ENCODE measurements at places on chromosomes 3 and 15.

GRCh38 chr3:32522682-32523081, 20.0 kb upstream of the CMTM6 start:
- DNase-seq: no peak

DNA sequence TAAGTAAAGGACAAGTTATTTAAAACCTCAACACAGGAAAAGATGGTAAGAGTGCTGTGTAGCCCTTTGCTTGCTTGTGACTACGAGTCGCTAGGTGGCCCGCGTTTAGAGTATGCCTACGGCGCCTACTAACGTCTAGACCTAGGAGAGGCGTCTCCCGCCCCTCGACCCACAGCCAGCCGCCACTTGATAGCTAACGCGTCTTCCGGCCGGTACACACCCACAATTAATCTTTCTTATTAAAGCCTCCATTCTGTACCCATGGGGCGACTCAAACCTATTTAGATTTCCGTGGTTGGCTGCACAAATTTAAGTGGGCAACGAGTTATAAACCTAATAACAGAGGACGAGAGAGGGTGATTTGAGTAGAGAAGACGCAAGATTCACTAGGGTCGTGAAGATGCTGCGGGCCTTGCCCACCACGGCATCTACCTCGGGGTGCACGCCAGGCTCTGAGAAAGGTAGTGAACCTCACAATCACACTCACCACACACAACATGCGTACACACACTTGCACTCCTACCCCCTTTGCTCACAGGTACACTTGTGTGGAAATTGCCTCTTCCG, 12.0 kb downstream of the SOX2 start:
- DNase-seq: no peak

GRCh38 chr15:47570451-47570850, 146.9 kb upstream of the SEMA6D start:
- DNase-seq: no peak

- peak; percentile 73 for DNase-seq
These were observed 43.4 kb downstream of the PXYLP1 start for GRCh38 chr3:141275032-141275422.

- no peak for DNase-seq
These were observed 181.1 kb downstream of the PLCL2 start for GRCh38 chr3:17065881-17066280.

GRCh38 chr3:156761713-156762451, 64.3 kb upstream of the LEKR1 start:
- DNase-seq: no peak

DNA sequence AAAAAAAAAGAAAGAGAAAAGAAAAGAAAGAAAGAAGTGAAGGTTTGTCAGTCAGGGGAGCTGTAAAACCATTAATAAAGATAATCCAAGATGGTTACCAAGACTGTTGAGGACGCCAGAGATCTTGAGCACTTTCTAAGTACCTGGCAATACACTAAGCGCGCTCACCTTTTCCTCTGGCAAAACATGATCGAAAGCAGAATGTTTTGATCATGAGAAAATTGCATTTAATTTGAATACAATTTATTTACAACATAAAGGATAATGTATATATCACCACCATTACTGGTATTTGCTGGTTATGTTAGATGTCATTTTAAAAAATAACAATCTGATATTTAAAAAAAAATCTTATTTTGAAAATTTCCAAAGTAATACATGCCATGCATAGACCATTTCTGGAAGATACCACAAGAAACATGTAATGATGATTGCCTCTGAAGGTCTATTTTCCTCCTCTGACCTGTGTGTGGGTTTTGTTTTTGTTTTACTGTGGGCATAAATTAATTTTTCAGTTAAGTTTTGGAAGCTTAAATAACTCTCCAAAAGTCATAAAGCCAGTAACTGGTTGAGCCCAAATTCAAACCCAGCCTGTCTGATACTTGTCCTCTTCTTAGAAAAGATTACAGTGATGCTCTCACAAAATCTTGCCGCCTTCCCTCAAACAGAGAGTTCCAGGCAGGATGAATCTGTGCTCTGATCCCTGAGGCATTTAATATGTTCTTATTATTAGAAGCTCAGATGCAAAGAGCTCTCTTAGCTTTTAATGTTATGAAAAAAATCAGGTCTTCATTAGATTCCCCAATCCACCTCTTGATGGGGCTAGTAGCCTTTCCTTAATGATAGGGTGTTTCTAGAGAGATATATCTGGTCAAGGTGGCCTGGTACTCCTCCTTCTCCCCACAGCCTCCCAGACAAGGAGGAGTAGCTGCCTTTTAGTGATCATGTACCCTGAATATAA, 2.0 kb downstream of the B2M start:
- DNase-seq: no peak

DNA sequence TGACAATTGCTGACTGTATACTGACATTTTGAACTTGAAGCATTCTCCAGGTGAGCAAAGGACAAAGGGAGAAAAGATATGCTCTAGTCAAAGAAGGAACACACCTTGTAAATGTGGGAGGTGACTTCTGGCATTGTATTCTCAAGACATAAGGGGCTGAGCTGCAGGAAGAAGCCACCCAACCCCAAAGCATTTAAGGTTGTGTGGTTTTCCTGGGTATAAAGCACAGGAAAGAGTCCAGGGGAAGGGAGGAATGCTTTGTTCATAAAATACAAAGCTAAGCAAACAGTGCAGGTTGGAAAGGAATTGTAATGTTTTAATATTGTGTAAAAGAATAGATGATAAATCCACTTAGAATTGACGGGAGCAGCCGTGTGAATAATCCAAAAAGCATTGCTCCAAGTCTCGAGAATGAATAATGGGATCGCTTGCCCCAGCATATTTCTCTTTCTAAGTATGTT, 102.4 kb upstream of the LRIG1 start:
- no peak for DNase-seq

DNA sequence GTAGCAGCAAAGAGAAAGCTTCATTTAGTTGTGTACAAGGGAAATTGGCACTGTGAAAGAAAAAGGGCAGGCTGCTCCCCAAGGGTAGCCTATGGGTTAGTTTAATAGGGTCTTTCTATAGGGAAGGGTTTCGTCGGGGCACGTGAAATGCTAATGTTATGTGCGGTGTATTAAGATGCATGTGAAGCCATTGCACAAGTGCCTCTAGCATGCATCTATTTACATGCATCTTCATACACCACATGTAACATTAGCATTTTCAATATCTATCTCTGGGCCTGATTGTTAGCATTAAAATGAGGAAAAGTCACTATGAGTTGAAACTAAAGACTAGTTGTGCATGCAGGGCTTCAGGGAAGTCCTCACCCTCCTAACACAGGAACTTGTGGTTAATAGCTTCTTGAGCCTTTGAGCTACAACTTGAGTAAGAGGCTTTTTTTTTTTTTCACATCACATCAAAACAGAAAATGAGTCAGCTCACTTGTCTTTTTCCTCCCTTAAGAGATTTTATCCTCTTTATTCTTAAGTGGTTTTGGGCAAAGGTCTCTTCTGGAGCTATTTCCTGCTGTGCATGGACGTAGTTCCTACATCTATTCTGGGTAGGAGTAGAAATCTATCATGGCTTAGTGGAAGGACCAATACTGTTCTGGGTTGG, 613.4 kb downstream of the ZPLD1 start:
- no peak for DNase-seq

DNA sequence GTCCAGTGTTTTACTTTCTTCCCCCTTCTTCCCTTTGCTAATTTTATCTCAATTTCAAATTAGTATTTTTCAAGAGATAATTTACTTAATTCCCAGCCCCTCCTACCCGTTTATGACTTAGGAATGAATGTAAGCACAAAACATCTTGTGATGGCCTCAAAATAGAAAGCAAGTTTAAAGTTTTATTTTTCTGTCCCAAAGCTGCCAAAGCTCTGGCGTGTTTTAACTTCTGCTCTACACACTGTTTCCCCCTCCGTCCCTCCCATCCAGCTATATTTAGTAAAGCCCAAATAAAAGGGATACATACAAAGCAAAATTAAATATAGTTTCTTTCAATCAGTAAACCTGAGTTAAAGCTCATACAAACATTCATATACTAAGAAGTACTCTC, 59.9 kb downstream of the IGF2BP2 start:
- no peak for DNase-seq

GRCh38 chr15:69443032-69443611, 9.5 kb upstream of the RPLP1 start:
- no peak for DNase-seq

DNA sequence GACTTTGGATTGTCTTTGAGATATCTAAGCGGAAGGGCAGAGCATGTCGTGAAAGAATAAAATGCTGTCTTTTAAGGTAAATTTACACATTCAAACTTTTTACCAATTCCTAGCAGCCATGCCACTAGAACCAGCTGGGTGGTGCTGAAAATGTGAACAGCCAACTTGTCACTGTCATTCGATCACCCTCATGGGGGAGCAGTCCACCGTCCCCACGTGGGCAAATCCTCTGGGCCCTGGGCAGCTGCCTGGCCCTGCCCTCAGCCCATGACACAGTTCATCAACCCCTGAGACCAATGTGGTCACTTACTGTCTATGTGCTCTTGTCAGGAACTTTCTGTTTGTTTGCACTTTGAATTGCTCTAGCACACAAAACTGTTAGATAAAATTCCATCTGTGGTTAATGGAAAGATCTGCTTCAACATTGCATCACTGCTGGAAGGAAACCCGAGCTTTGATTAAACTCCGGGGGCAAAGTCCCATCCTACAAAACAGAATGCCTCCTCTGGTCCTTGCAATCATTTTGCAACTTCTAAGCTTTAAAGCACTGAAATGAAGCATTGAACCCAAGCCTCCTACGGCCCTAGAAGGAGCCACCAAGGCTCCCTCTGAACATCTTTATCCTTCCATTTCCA, 50.1 kb downstream of the PCSK6 start:
- no peak for DNase-seq

- DNase-seq: peak; percentile 74
These were observed 7.9 kb upstream of the BNC1 start for GRCh38 chr15:83292317-83292716.

DNA sequence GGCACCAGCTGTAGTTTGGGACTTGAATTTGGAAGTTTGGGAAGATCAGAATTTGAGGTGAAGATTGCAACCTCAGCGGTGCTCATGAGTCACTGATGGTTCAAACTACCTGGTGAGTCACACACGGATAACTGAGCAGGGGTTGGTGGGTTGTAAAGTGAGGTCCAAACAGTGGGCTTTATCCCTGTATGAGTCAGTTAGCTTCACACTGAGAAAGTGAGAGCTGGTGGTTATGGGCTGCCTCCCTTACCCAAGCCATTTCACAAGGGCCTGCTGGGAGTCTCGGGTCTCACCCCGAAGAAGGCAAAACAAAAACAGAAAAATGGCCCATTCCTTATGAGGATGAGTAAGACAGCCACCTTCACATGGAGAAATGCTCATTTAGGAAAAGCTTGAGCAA, 77.0 kb downstream of the ITGA11 start:
- peak; percentile 89 for DNase-seq

GRCh38 chr3:159971311-159971710, 17.3 kb upstream of the IL12A start:
- DNase-seq: no peak

- DNase-seq: peak; percentile 71
These were observed at the start of gene GRM7 for GRCh38 chr3:6860954-6861624. Gene GRM7 (plus strand): TSS chr3:6861115.

- no peak for DNase-seq
These were observed 586 bp downstream of the LRRK1 start for GRCh38 chr15:100919481-100920405.

DNA sequence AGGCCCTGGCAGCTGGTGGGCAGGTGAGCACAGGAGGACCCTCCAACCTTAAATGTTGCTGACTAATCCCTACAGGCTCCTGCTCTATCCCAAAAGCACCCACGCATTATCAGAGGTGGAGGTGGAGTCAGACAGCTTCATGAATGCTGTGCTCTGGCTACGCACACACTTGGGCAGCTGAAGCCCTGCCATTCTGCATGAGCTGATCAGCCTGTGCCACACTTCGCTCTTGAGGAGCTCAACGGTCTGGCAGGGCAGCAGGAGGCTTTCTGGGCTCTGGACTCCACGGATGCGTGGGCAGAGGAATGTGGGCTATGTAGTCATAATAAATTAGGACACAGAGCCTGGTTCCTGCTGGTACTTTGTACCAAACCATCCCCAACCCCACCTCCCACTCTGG, 6.1 kb downstream of the MST1 start:
- DNase-seq: no peak
